Cortex of kidney (tissue), 1 donor: ENCODE measurements at places on chromosomes 11 and 22.

DNA sequence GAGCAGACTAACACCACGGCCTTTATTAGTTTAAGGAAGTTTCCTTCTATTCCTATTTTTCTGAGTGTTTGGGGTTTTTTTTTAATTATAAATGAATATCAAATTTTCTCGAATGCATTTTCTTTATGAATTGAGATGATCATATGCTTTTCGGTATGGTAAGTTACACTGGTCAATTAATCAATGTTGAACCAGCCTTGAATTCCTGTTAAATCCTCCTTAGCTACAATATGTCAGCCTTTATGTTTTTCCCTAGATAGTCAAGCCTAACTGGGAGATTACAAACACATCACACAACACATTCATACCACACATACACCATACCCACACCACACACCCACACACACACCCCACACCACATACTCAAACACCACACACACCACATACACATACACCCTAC, 247.6 kb downstream of the BRD1 start:
- DNase-seq = no peak

- no peak for DNase-seq
Observed at GRCh38 chr22:46238541-46238940, 11.6 kb downstream of the CDPF1 start.

DNA sequence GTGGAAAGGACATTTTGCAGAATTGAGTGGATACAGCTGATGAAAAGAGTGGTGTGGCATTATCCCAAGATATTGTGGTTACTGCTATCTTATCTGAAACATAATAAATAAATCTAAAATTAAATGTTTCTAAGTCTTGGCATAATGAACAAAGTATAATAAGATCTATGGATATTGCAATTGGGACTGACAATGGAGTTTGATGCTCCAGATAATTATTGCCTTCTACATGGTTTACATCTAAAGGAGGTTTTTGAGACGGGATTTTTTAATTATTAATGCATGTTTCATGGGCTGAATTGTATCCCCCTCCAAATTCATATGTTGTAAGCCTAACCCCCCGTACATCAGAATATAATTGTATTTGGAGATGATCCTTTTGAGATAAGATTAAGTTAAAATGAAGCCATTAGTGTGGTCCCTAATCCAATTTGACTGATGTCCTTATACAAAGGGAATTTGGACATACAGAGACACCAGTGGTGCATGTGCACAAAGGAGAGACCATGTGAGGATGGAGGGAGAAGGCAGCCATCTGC, 198.5 kb downstream of the MSANTD4 start:
- DNase-seq = no peak

DNA sequence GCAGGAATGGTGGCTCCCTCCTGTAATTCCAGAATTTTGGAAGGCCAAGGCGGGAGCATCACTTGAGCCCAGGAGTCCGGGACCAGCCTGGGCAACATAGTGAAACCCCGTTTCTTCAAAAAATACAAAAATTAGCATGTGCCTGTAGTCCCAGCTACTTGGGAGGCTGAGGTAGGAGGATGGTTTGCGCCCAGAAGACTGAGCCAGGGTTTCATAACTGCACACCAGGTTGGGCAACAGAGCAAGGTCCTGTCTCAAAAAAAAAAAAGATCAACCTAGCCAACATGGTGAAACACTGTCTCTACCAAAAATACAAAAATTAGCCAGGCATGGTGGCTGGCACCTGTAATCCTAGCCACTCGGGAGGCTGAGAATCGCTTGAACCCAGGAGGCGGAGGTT, 6.4 kb downstream of the A4GALT start:
- no peak for DNase-seq

DNA sequence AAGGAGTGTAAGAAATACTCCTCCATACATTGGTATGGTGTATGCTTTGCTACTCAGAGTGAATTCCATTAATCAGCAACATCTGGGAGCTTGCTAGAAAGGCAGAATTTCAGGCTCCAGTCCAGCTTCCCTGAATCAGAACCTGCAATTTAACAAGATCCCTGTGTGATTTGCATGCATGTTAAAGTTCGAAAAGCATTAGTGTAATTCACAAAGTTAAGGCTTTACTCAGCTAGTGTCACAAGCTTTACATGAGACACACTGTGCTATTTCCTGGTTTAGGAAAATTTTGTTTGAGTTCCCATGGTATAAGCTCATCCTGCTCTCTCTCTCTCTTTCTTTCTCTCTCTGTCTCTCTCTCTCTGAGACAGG, 37.0 kb upstream of the HEPHL1 start:
- DNase-seq = no peak

- DNase-seq = no peak
Observed at GRCh38 chr11:78259777-78260487, 71.2 kb downstream of the USP35 start.
